ENCODE measurements at places on chromosomes 4 and X. TPM values are rescaled to one million over a fixed set of nuclear protein-coding genes. Genes with fewer than 3 reads are reported as not detected.

Gene CCSER1
- 3.0 TPM for total RNA-seq

Gene NXF2B
- total RNA-seq: not detected

- no peak for DNase-seq
Measured at GRCh38 chr4:19850909-19851308, 400.8 kb upstream of the SLIT2 start.

- DNase-seq: no peak
Measured at GRCh38 chrX:129830494-129830893, 13.2 kb downstream of the ZDHHC9 start.

Data from pulmonary artery endothelial cell (primary cell).